GM18507 (cell line): ENCODE measurements at places on chromosomes 12 and 14.

DNA sequence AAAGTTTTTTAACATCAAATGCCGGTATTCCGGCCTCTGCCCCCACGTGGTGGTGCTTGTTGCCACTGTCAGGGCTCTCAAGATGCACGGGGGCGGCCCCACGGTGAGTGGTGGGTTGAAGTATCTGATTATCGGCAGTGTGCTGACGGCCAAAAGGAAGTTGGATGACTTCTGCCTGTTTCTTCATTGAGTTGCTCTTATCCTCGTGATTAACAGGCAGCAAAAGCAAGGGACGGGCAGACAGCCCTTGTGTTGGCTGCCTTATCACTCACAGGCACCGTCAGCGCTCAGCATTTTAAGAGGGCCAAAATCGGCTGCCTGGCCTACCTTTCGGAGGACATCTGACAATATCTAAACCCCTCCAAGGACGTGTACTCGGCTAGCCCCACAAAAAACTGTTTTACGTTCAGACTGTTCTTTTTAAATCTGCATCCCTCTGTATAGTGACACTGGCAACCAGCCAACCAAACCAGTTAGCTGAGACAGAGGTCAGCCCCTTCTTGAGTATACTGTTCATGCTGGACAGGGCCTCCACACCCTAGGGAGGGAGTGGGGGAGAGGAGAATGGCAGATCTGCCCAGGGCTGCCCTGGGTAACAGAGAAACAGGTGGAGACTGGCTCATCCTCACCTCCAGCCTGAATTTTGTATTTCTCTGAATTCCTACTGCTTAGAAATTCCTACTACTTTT lies 22.9 kb upstream of the AKAP5 start:
- DNase-seq = no peak

DNA sequence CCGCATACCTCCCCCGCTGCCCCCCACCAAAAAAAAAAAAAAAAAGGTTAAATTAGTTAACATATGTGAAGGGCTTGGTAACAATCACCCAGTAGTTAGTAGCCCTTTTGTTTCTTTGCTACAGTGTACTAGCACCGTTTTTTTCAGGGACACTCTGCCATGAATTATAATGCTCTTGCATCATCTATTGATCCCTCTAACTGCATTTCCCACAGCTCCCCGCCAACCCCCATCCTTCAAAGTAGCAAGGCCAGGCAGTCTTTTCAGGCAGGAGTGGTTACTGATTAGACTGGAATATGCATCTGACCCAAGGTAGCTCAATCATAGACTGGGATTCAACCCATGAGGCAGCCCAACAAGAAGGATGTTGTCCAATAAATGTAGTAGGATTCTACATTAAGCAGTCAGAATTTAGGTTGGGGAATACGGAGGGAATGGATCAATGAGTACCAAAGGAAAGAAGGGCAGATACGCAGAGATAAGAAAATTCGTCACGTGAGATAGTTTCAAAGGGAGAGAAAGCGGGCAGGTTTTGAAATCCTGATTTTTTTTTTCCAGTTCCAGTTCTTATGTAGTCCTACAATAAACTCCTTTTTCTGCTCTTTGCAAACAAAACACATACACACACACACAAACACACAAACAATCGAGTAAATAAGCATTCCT lies 39.8 kb upstream of the CRACR2A start:
- no peak for DNase-seq

DNA sequence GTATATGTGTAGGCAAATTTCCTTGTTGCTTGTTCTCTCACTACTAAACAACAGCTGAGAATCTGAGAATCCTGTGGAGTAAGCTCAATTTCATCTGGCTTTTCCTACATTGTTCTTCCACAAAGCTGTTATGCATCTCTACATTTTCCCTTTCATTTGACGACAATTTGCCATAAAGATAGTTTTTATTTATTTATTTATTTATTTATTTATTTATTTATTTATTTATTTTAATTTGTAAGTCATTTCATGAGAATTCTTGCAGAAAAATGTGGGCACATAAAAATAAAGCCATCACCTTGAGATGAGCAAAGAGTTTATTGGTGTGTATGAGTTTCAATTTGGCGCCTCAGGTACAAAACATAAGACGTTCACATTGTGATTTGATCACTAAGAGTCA lies 545.9 kb upstream of the SEL1L start:
- no peak for DNase-seq

DNA sequence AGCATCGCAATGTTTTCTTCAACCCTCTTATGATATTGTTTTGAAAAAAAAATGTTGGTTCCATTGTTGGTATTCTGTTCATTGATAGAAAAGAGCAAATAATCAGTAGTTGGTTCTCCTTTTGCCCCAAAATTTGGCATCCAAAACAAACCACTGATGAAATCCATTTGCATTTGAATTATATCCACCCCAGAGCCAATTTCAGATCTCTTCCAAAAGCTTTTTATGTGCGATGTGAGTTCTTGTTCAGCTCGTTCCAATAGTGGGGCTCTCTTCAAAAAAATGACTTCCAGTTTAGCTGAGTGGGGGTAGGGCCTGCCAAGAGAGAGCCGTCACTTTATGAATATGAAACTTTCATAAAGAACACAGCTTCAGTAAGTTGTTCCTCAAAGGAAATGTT lies 130.7 kb downstream of the DIO2 start:
- no peak for DNase-seq

- no peak for DNase-seq
Measured at GRCh38 chr12:115374480-115375185, 690.7 kb upstream of the TBX3 start.

- DNase-seq = no peak
Measured at GRCh38 chr14:78746086-78746595, 576.0 kb downstream of the NRXN3 start.
